ELR (cell line): ENCODE measurements at places on chromosomes 11 and 22.

- DNase-seq = no peak
Observed at GRCh38 chr22:39275814-39276439, 31.1 kb upstream of the PDGFB start.

GRCh38 chr11:82811369-82811768, 77.7 kb upstream of the FAM181B start:
- DNase-seq = no peak

- DNase-seq = peak; percentile 56
Observed at GRCh38 chr11:36540998-36541397, 26.8 kb upstream of the RAG1 start.

DNA sequence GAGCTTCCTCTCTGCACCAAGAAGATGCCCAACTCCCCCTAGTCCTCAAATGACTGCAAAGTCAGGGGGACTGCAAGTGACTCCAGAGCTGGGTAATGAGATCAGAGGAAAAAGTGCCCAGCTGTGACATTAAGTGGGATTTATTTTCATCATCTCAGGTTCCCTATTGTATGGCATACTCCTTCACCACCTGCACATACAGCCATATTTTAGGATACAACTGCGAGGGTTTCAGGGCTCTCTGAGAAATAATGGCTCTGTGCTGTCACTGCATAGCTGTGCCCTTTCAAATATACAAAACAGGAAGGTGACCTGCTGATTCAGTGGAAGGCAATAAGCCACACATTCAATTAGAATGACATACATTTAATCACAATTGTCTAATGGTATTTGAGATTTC, 45.6 kb upstream of the PLET1 start:
- DNase-seq = no peak

GRCh38 chr11:121795174-121795573, 320.8 kb downstream of the BLID start:
- DNase-seq = no peak

- DNase-seq = peak; percentile 13
Observed at GRCh38 chr11:29009426-29009825, 901.2 kb downstream of the METTL15 start.

- no peak for DNase-seq
Observed at GRCh38 chr22:19075404-19075803, 46.8 kb downstream of the DGCR2 start.
